Astrocyte (in vitro differentiated cells and primary cell): ENCODE measurements at places on chromosomes 2 and 18. TPM values are rescaled to one million over a fixed set of nuclear protein-coding genes. Genes with fewer than 3 reads are reported as not detected.
A peak's percentile ranks its signal among the peaks of the same experiment; 100 is the strongest.

- no peaks in the 10 kb centered on the region for H3K36me3 ChIP-seq
- H3K27ac ChIP-seq: no peak overlapping the region
- DNase-seq: no peak
Observed at GRCh38 chr18:75159646-75160356, 49.1 kb downstream of the PTGR3 start.

GRCh38 chr18:27695503-27695902 is 481.4 kb downstream of the CDH2 start:
- H3K4me3 ChIP-seq: no peak overlapping the region
- no peaks in the 10 kb centered on the region for H3K27me3 ChIP-seq
- H3K36me3 ChIP-seq: no peaks in the 10 kb centered on the region

DNA sequence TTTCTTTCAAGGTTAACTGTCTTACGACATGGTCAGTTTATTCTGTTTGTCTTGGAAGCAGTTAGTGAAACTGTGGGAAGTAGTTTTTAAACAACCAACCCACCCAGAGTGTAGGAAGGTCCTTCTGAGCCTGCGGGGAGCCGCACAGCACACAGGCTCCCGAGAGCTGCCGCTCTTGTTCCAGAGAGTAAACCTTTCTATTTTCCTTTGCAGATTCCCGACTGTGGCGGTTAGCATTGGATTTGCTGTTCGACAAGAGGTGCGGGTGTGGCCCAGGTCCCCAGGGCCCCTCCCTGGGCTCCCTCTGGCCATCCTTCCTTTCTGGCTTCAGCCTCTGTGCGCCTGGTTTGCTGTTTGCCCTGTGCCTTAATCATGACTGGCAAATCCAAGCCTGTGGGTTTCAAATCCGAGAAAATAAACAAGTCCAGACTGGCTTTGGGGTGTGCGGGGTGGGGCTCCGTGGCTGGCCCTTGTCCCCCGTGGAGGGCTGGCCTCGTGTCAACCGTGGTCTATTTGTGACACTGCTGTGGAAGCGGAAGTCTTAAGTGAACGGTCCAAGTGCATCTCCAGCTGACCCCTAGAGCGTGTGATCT is 30.7 kb downstream of the IMPA2 start:
- H3K27ac ChIP-seq: no peak overlapping the region
- H3K36me3 ChIP-seq: no peaks in the 10 kb centered on the region
- H3K4me1 ChIP-seq: peaks cover 6% of the 10 kb centered on the region
- H3K27me3 ChIP-seq: peaks cover 2% of the 10 kb centered on the region
- H3K4me3 ChIP-seq: no peak overlapping the region
- DNase-seq: no peak

- no peaks in the 10 kb centered on the region for H3K36me3 ChIP-seq
- H3K4me3 ChIP-seq: peak overlapping the region; percentile 86
- peak; percentile 83 for DNase-seq
- H3K27ac ChIP-seq: peak overlapping the region; percentile 97
- H3K4me1 ChIP-seq: peaks cover 7% of the 10 kb centered on the region
Observed at GRCh38 chr2:191020742-191021381, 6.9 kb upstream of the STAT1 start.

DNA sequence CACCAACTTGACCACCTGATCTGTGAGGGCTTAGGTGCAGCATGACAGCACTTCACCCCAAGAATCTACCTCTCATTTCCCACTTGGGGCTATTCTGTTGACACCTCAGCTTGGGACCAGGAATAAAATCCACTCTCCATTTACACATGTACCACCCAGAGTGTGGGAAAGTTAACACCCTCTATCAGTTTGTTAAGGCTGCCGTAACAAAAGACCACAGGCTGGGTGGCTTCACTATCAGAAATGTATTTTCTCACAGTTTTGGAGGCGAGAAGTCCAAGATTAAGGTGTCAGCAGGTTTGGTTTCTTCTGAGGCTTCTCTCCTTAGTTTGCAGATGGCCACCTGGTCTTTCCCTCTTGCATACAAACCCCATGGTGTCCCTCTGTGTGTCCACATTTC is 277.7 kb upstream of the ERBB4 start:
- H3K36me3 ChIP-seq: no peaks in the 10 kb centered on the region
- H3K4me3 ChIP-seq: no peak overlapping the region
- no peaks in the 10 kb centered on the region for H3K27me3 ChIP-seq

- DNase-seq: peak; percentile 66
- no peak overlapping the region for H3K27ac ChIP-seq
- H3K4me3 ChIP-seq: no peak overlapping the region
- no peaks in the 10 kb centered on the region for H3K4me1 ChIP-seq
- no peaks in the 10 kb centered on the region for H3K36me3 ChIP-seq
- H3K27me3 ChIP-seq: no peaks in the 10 kb centered on the region
Observed at GRCh38 chr2:44686561-44686960, 254.9 kb upstream of the SIX3 start.

DNA sequence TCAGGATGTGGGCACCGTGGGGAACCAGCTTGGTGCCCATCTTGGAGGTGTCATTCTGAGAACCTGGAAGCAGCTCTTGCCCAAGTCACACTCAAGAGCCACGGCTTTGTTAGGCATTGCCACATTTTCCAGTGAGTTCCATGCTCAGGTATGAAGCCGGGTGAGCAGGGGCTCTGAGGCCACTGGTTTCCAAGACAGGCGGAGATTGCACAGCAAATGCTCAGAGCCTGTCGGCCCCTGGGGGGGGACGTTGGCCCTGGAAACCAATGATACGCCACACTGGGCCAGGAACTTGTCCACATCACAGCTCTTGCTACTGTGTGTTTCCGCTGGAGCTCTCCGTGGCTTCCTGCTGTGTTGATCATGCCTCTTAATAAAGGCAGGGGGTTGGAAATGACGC is 52.5 kb upstream of the SALL3 start:
- no peak overlapping the region for H3K27ac ChIP-seq
- H3K4me3 ChIP-seq: no peak overlapping the region
- H3K4me1 ChIP-seq: no peaks in the 10 kb centered on the region
- no peaks in the 10 kb centered on the region for H3K36me3 ChIP-seq
- no peaks in the 10 kb centered on the region for H3K27me3 ChIP-seq
- no peak for DNase-seq

DNA sequence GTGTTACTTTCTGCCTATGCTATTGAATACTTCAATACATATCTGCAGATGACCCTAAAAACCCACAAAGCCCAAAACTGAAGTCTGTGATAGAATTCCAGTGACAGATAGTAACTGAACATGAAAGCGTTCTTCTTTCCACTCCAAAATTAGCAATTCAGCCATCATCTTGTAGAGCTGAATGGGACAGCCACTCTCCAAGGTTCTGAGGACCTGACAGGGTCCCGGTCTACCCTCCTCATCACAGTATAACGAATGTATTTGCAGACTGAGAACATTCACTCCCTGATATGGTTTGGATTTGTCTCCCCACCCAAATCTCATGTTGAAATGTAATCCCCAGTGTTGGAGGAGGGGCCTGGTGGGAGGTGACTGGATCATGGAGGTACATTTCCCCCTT is 189.5 kb downstream of the MTCL1 start:
- no peaks in the 10 kb centered on the region for H3K27me3 ChIP-seq
- no peak overlapping the region for H3K27ac ChIP-seq
- no peaks in the 10 kb centered on the region for H3K36me3 ChIP-seq
- peaks cover 14% of the 10 kb centered on the region for H3K4me1 ChIP-seq

GRCh38 chr2:40371525-40372282 is 80.2 kb downstream of the SLC8A1 start:
- DNase-seq: peak; percentile 80
- peak overlapping the region; percentile 74 for H3K27ac ChIP-seq
- peaks cover 39% of the 10 kb centered on the region for H3K4me1 ChIP-seq
- H3K4me3 ChIP-seq: no peak overlapping the region
- H3K27me3 ChIP-seq: no peaks in the 10 kb centered on the region
- H3K36me3 ChIP-seq: no peaks in the 10 kb centered on the region

DNA sequence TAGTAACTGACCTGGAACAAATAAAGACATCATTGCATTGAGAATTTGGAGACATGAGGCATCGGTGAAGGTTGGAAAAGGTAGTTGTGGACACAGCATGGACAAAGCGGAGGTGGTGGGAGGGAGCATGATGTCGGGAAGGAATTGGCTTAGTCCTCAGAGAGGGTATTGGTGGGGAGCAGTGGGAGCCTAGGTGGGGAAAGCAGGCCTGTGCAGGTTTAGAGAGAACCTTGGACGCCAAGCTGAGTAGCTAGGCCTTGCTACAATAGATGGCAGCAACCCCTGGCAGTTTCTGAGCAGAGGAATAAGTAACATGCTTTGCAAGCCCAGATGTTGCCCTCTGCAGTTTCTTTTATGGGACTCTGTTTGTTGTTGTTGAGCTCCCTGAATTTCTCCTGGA is 177.1 kb upstream of the LHCGR start:
- H3K27me3 ChIP-seq: no peaks in the 10 kb centered on the region
- H3K36me3 ChIP-seq: no peaks in the 10 kb centered on the region
- H3K27ac ChIP-seq: no peak overlapping the region
- no peak overlapping the region for H3K4me3 ChIP-seq

DNA sequence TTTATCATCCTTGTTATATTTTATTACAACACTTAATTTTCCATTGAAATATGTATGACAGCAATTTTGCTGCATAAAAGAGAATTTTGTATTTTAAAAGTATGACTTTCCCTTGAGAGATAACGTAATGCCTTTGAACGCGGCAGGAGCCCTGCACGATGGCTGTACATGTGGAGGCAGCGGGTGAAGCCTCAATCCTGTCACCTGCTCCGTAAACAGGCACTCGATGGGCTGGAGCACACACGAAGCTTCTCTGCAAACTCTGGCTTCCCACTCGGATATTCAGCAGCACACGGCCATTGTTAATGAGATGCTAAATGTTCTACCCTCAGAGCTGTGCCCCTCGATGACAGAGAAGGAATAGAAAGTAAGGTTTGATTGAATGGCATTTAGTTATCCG is 184.4 kb downstream of the RTP5 start:
- no peak overlapping the region for H3K27ac ChIP-seq
- no peaks in the 10 kb centered on the region for H3K36me3 ChIP-seq
- peaks cover 43% of the 10 kb centered on the region for H3K27me3 ChIP-seq
- H3K4me1 ChIP-seq: no peaks in the 10 kb centered on the region

The CRYGD gene
- total RNA-seq: not detected in 2 replicates

The CREG2 gene
- 0.11 TPM in 1 of 2 replicates, not detected in the other for total RNA-seq

The CCDC148 gene
- total RNA-seq: 1.4 and 2.4 TPM in 2 replicates

The XDH gene
- 1.9 and 2.2 TPM in 2 replicates for total RNA-seq

The STEAP3 gene
- 38.8 and 43.1 TPM in 2 replicates for total RNA-seq

The MPHOSPH10 gene
- 40.1 and 41.1 TPM in 2 replicates for total RNA-seq

The C2orf66 gene
- 0.29 and 0.54 TPM in 2 replicates for total RNA-seq

The CCNYL1 gene
- total RNA-seq: 26.2 and 35.2 TPM in 2 replicates

The CREB1 gene
- total RNA-seq: 56.4 and 63.3 TPM in 2 replicates
